ENCODE measurements at places on chromosomes 1 and 21. TPM values are rescaled to one million over a fixed set of nuclear protein-coding genes. Genes with fewer than 3 reads are reported as not detected.

The ATAD3A gene
- total RNA-seq: 35.4 TPM

The TMEM52 gene
- 2.5 TPM for total RNA-seq

The EDN2 gene
- total RNA-seq: 4.1 TPM

The ZNF326 gene
- total RNA-seq: 57.3 TPM

The SEMA6C gene
- 15.0 TPM for total RNA-seq

DNA sequence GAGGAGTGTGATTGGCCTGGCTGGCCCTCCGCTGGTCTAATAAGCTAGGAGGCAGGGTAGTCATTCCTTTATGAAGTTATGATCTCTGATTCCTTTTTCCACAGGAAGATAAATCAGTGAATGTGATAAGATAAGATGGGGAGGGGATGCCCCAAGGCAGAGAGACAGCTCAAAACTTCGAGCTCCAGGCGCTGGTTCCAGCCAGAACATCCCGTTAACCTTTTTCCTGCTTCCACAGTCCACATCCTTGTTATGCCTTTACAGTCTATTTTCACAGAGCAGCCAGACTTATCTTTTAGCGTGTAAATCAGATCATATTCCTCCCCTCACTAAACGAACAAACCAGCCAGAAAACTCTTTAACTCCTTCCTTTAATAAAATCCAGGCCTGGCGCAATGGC is 38.5 kb upstream of the BMP8B start:
- no peak for DNase-seq
- no peaks in the 10 kb centered on the region for H3K27me3 ChIP-seq
- peaks cover 57% of the 10 kb centered on the region for H3K4me1 ChIP-seq
- H3K36me3 ChIP-seq: no peaks in the 10 kb centered on the region

DNA sequence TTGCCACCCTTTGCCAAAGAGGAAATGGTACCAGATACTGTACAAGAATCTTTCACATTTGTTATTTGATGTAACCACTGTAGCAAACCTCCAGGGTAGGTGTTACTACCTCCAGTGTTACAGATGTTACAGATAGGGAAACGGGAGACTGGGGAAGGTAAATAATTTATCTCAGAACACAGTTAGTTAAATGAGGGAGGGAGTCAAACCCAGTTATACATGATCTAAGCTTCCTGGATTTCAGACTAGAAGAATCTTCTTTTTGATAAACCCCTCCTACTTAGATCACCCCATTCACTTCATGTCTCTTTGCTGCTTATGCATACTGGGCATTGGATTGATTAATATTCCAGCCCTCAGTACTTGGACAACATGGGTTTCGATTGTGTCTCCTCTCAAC is 276.4 kb downstream of the HHAT start:
- no peak overlapping the region for H3K27ac ChIP-seq
- H3K27me3 ChIP-seq: no peaks in the 10 kb centered on the region
- no peak for DNase-seq
- no peaks in the 10 kb centered on the region for H3K4me1 ChIP-seq
- peaks cover 11% of the 10 kb centered on the region for H3K36me3 ChIP-seq

DNA sequence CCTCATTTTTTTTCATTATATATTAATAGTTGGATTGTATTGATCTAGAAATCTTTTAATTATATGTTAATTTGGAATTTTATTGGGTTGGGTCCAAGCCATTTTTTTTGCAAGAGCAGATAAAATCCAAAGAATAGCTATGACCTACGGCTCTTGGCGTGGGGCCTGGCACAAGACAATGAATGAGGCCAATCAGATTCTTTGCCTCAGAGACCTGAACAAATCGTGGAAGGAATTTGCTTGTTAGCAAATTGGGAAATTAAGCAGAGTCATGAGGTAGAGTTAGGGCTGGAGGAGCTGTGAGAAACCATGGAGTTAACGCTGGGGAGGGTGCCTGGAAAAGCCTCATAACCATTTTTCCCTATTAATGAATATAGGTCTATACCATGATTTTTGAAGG is 40.1 kb downstream of the CAMSAP2 start:
- no peak overlapping the region for H3K27ac ChIP-seq
- no peaks in the 10 kb centered on the region for H3K27me3 ChIP-seq
- peaks cover 45% of the 10 kb centered on the region for H3K4me1 ChIP-seq
- H3K4me3 ChIP-seq: no peak overlapping the region

DNA sequence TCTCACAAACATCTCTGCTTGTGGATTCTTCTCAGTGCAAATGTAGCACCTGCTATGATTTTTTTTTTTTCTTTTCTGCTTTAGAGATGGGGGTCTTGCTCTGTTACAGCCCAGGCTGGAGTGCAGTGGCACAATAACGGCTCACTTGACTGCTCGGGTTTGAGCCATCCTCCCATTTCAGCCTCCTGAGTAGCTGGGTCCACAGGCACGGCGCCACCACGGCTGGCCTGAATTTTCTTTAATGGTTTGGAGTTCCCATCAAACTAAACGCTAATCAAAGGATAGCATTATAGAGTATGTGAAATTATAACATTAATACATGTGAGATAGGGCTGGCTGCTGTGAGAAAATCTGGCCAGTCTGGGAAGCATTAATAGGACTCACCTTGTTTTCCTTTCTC is 7.2 kb upstream of the PTGER3 start:
- H3K36me3 ChIP-seq: peaks cover 7% of the 10 kb centered on the region
- H3K27ac ChIP-seq: no peak overlapping the region
- DNase-seq: no peak
- H3K4me1 ChIP-seq: no peaks in the 10 kb centered on the region
- peaks cover 16% of the 10 kb centered on the region for H3K27me3 ChIP-seq

- H3K36me3 ChIP-seq: peaks cover 18% of the 10 kb centered on the region
- peaks cover 14% of the 10 kb centered on the region for H3K4me1 ChIP-seq
- no peak overlapping the region for H3K4me3 ChIP-seq
- no peaks in the 10 kb centered on the region for H3K27me3 ChIP-seq
Observed at GRCh38 chr1:201585901-201586300, 47.0 kb downstream of the NAV1 start.

GRCh38 chr21:14901482-14901958 is 163.3 kb downstream of the NRIP1 start:
- H3K36me3 ChIP-seq: peaks cover 1% of the 10 kb centered on the region
- H3K4me3 ChIP-seq: no peak overlapping the region
- H3K27ac ChIP-seq: no peak overlapping the region
- peaks cover 2% of the 10 kb centered on the region for H3K4me1 ChIP-seq
- no peak for DNase-seq

DNA sequence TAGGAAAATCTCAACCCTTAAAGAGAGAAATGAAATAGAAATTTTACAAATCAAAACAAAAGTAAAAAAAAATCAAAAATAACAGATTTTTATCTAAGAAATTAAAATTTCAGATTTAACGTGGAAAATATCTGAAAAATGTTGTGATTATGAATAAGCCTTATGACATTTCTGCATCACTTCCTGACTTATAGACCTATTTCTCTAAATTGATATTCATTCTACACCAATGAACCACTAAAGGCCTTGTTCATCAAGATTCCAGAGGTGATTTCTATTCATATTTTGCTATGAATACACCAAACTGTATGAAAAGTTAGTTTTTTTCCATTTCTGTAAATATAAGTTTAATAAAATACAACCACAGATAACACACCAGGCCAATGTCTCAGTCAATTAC is 261.5 kb downstream of the SMYD3 start:
- H3K36me3 ChIP-seq: no peaks in the 10 kb centered on the region
- H3K27ac ChIP-seq: no peak overlapping the region
- no peak overlapping the region for H3K4me3 ChIP-seq
- DNase-seq: no peak
- H3K27me3 ChIP-seq: no peaks in the 10 kb centered on the region
